ENCODE measurements at places on chromosomes 2 and 18. TPM values are rescaled to one million over a fixed set of nuclear protein-coding genes. Genes with fewer than 3 reads are reported as not detected.

The ERBB4 gene
- not detected for total RNA-seq

The SNORC gene
- total RNA-seq: 4.3 TPM

The LRP1B gene
- total RNA-seq: 0.13 TPM

DNA sequence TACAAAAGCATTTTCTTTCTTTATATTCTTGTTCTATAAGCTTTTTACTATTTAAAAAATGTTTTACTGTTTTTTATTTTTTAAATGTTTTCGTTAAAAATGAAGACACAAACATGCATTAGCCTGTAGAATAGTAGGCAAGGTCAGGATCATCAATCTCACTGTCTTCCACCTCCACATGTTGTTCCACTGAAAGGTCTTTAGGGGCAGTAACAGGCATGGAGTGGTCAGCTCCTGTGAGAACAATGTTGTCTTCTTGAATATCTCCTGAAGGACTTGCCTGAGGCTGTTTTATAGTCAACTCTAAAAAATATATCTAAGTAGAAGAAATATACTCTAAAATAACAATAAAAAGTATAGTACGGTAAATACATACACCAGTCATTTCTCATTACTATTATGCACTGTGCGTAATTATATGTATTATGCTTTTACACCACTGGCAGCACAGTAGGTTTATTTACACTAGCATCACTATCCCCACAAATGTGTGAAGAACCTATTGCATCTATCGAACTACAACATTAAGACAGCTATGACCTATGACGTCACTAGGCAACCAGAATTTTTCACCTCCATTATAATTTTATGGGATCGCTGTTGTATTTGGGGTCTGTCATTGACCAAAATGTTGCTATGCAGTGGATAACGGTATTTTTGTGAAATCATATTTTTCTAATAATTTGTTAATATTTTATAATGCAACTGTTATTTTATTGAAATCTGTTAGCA is 764.3 kb downstream of the METTL4 start:
- no peak for DNase-seq

DNA sequence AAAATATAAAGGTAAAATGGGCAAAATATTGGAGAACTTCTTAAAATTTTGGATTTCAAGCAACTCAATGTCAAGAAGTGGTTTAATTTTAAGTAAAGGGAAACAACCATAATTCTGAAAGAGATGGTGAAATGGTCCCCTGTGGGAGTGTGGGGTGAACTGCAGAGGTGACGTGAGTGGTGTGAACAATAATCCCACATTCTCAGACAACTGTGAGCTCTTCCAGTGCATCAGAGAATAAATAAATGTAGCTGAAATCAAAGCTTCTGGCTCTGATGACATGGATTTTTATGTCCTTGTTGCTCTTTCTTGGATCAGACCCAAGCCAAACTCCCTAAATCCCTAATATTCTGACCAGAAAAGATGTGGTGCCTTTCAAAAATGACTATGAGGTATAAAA is 672.7 kb downstream of the ZEB2 start:
- no peak for DNase-seq

GRCh38 chr2:191359133-191359532 is 113.9 kb downstream of the MYO1B start:
- no peak for DNase-seq

- DNase-seq: peak; percentile 62
Measured at GRCh38 chr2:207869784-207870778, 100.4 kb upstream of the FZD5 start.

- DNase-seq: no peak
Measured at GRCh38 chr2:177175917-177176668, 36.5 kb upstream of the HNRNPA3 start.

GRCh38 chr2:206983161-206983859 is 44.0 kb downstream of the CPO start:
- DNase-seq: peak; percentile 16

DNA sequence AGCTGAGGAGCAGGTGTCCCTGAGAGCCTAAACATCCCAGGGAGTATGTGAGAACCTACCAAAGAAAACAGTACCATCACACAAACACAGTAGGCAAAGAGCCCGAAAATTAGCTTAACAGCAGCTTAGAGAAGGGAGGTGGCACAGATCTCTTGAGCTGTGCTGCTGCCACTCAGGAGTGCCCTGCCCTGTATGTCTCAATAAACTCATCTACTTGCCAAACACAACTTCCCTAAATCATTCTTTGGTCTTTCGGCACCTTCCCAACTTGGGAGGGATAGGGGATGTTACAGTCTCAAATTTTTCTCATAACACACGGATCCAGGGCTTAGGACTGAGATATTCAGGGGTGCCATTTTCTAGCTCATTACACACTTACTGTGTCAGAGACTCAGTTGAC is 45.3 kb upstream of the C1D start:
- DNase-seq: no peak

- DNase-seq: peak; percentile 54
Measured at GRCh38 chr18:25310045-25310444, 41.9 kb downstream of the ZNF521 start.

- DNase-seq: no peak
Measured at GRCh38 chr2:238391042-238391689, 35.6 kb upstream of the ASB1 start.

DNA sequence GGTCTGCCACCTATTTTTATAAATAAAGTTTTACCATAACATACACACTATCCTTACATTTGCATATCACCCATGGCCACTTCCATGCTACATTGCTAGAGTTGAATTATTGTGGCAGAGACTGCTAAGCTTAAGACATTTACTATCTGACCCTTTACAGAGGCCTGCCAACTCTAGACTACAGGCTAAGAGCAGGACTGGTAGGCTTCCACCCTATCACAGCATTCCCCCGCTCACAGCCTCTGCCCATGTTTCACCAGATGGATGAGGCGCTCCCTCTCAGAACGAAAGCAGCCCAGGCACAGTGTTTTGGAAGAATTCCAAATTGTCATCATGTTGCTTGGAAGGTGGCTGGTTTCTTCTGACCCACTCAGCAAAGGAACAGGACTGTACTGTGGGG is 91.7 kb upstream of the SLC35G4 start:
- no peak for DNase-seq

GRCh38 chr2:64952096-64952495 is 37.1 kb upstream of the SLC1A4 start:
- DNase-seq: no peak

DNA sequence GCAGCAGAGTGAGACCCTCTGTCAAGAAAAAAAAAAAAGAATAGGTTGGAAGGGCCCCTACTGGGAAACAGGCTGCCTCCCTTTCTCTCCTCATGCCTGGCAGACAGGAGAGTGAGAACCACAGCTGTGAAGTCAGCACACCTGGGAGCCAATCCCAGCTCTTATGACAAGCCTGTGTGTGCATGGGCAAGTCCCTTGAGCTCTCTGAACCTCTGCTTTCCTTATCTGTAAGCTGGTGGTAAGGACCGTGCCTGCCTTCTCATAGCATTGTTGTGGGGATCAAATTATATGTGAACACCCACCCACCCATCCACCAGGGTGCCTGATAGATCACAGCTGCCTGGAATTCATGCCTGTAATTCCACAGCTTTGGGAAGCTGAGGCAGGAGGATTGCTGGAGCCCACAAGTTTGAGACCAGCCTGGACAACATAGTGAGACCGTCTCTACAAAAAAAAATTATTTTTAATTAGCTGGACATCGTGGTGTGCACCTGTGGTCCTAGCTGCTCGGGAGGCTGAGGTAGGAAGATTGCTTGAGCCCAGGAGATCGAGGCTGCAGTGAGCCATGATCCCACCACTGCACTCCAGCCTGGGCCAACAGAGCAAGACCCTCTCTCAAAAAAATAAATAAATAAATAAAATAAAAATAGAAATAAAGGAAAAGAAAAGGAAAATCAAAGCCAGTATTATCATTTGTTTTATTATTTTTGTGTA is 66.9 kb upstream of the MCFD2 start:
- no peak for DNase-seq

GRCh38 chr18:8847066-8847755 is 141.9 kb downstream of the MTCL1 start:
- DNase-seq: no peak

GRCh38 chr2:235360446-235360845 is 133.4 kb upstream of the AGAP1 start:
- no peak for DNase-seq

DNA sequence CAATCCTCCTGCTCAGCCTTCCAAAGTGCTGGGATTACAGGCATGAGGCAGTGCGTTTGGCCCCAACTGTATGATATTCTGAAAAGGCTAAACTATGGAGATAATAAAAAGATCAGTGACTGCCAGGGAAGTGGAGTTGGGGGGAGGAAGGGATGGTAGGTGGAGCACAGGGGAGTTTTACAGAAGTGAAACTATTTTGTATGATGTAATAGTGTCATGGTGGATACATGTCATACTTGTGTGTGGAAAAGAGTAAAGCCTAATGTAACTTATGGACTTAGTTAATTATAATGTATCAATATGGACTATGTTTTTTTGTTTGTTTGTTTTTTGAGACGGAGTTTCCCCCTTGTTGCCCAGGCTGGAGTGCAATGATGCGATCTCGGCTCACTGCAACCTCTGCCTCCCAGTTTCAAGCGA is 2.9 kb upstream of the GGCX start:
- DNase-seq: no peak

DNA sequence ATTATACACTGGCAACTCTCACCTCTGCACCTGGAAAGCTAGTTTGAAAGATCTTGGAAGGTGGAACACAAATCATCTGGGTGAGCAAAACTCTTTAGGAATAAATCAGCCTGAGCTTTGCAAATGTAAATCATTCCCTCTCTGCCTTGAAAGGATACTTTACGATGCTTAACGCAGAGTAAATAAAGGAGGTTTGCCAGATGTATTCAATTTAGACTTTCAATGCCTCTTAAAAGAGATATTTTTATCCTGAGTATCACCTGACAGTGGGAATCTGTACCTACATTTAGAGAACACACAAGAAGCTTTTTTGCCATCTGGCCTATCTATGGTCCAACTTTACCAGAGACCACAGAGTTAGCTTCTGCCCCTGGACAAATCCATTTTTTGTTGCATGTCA is 983.2 kb upstream of the CDH2 start:
- no peak for DNase-seq
